ENCODE measurements at places on chromosomes 3 and 15.

DNA sequence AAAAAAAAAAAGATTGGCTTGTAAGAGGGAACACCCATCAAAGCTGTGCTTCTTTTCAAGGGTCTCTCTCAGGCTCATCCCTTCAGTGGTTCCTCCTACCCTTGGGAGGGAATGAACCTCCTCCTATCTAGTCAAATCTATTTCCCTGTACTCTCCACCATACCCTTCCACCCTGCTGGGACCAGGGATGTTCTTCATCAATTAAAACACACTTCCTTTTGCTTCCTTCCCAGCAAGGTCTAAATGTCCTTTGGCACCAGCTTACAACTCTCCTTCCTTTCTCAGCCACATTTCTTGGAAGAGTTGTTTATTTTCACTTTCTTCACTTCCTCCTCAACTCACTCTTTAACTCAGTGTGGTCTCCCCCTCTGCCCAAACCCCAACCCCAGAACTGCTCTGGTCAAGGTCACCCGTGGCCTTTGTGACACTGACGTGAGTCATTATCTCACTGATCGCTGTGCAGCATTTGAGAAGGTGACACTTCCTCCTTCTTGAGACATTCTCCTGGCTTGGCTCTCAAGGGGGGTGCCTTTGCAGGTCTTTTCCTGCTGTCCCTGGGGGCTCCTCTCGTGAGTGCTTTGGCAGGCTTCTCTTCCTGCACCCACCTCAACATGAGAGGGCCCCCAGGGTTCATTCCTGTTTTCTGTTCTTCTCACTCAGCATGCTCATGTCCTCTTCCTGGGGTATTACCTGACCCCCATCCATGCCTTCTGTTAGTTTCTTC lies 210.5 kb upstream of the TLE3 start:
- DNase-seq = peak; percentile 59

GRCh38 chr3:68242606-68243005 lies 588.2 kb upstream of the SUCLG2 start:
- no peak for DNase-seq

DNA sequence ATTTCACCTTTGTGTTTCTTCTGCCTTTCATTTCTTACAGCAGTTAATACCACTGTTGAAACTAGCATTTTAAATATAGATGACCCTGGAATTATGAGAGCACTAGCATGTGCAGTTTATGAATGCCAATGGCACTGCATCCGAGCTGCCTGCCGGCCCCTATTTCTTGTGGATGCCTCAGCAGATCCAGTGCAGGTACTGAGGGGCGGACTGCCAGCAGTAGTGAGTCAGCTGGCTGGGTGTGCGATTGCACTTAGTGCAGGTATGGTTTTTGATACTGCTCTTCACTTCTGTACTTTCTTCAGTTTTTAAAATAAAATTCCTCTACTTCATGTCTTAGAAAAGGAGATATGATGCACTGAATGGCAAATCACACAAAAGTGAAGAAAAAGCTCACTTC lies 453.0 kb downstream of the DIPK2A start:
- DNase-seq = no peak

- no peak for DNase-seq
These were observed 66.8 kb downstream of the CPN2 start for GRCh38 chr3:194284351-194284750.

- no peak for DNase-seq
These were observed 22.3 kb downstream of the NCEH1 start for GRCh38 chr3:172688588-172688987.
